Activated CD8-positive, alpha-beta memory T cell treated with anti-CD3 and anti-CD28 coated beads for 36 hours (primary cell): ENCODE measurements at places on chromosomes 3 and 15. TPM values are rescaled to one million over a fixed set of nuclear protein-coding genes. Genes with fewer than 3 reads are reported as not detected.

The GPR160 gene
- 4.2 TPM for total RNA-seq

The SLC22A13 gene
- 0.23 TPM for total RNA-seq

The THPO gene
- total RNA-seq: not detected

The C3orf85 gene
- not detected for total RNA-seq

The LIPC gene
- total RNA-seq: 1.0 TPM

The IL17RB gene
- total RNA-seq: 0.25 TPM

The RHCG gene
- not detected for total RNA-seq

The ITGA11 gene
- not detected for total RNA-seq

The GPR171 gene
- total RNA-seq: 227 TPM

The MOBP gene
- not detected for total RNA-seq
